ENCODE measurements at places on chromosomes 3 and 15. TPM values are rescaled to one million over a fixed set of nuclear protein-coding genes. Genes with fewer than 3 reads are reported as not detected.

- no peak for DNase-seq
Measured at GRCh38 chr3:128263946-128264345, 110.7 kb downstream of the EEFSEC start.

DNA sequence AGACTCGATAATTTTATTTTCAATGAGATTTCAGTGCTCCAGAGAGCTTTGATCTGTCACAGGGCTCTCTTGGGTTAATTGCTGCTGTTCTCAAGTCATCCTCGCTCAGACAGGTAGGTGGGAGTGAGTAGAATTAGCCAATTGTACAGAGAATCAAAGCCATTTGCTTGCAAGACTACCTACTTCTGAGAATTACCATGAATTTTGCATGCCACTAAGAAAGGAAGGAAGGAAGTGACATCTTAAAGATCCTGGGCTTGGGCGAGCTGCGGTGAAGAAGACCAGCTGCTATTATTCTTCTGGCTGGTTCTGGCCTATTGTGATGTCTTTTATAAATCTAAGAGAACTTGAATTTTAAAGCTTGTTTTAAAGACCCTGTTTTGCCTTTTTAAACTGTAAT is 154.1 kb upstream of the LPP start:
- no peak for DNase-seq

- DNase-seq, result no peak
Measured at GRCh38 chr3:46349484-46350261, 4.2 kb upstream of the CCR2 start.

DNA sequence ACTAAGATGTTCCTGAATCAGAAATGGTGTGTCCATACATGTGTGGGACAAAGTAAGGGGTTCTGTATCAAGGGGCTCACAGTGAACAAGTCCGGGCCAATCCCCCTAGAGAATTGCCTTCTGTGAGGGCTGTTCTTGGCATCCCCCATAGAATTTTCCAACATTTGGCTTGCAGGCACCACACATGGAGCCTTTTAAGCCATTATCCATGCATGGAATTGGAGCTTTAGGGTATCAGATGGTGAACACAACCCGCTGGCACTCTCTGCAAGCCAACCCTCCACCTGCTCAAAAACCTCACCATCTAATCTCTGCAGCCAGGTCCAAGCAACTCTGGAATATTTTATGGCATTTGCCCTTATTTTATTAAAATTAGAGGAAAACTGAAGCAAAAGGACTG is 278.7 kb downstream of the ERC2 start:
- DNase-seq, result no peak

DNA sequence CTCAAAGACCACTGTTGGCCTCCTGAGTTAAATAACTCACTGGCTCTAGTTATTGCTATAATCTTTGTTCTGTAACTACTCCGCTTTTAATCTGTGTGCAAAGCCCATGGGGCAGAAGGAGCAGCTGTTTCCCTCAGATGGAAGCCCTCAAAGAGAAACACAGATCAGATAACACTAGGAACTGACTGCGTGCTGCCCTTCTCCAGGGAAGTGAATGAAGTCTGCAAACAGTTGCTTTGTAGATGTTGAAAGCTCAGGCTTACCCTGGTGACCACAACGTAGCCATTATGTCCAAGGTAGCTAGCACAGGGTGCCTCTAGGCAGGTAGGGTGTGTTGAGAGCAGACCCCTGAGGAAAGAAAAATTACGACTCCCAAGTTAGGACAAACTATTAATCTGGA is 152.3 kb upstream of the STAC start:
- DNase-seq, result no peak

DNA sequence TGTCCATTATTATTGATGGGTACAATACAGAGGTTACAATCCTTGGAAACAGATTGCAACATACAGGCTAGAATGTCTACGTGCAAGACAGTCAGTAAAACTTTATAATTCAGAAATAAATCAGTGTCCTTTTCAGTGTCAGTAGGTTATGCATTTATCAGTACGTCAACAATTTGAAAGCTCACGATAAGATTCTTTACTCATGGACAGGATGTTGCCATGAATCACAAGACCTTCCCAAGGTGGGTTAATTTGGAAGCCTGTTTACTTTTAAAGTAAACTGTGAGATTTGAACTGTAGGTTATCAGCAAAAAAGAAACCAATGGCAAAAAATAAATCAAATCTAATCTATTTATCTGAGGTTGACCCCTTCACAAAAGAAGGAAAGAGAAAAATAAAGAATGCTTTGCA is 243.9 kb upstream of the AGTR1 start:
- DNase-seq, result no peak

GRCh38 chr15:51755790-51756189 is 4.4 kb downstream of the TMOD2 start:
- DNase-seq, result no peak

GRCh38 chr3:7710284-7710683 is 791.3 kb upstream of the LMCD1 start:
- no peak for DNase-seq

GRCh38 chr3:88809993-88810392 is 297.4 kb upstream of the EPHA3 start:
- no peak for DNase-seq

DNA sequence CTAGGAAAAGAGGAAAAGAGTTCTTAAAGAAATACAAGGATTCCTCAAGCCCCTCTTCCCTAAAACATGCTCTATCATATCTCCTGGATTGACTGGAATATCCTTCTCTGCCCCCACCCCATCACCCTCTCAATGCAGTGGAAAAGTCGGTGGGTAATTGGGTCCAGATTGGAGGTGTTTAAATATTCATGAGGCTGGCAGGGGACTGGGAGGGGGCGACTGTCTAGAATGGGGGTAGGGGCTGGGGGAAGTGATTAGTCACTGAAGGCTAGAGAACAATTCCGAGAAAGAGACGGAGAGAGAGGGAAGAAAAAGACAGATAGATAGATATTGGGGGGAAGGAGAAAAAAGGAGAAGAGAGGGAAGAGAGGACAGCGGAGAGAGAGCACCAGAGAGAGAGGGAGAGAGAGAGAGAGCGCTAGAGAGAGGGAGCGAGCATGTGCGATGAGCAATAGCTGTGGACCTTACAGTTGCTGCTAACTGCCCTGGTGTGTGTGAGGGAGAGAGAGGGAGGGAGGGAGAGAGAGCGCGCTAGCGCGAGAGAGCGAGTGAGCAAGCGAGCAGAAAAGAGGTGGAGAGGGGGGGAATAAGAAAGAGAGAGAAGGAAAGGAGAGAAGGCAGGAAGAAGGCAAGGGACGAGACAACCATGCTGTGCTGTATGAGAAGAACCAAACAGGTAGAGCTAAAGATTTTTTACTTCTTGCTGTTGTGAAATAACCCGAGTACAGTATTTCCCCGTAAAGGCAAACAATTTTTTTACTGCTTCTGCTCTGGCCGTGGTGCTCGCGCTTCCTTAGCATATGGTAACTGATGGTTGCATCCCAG is at the start of gene GAP43:
GAP43 (plus strand) TSS at position 467 of the 825 bp plus-strand sequence; CDS start at position 647, 180 bp downstream.
- peak; percentile 3 for DNase-seq

GRCh38 chr3:190096345-190096744 is 24.4 kb downstream of the P3H2 start:
- no peak for DNase-seq

- DNase-seq, result no peak
Measured at GRCh38 chr15:61685534-61685933, 374.7 kb downstream of the VPS13C start.

- DNase-seq, result no peak
Measured at GRCh38 chr15:98977441-98977840, 30.2 kb downstream of the PGPEP1L start.

DNA sequence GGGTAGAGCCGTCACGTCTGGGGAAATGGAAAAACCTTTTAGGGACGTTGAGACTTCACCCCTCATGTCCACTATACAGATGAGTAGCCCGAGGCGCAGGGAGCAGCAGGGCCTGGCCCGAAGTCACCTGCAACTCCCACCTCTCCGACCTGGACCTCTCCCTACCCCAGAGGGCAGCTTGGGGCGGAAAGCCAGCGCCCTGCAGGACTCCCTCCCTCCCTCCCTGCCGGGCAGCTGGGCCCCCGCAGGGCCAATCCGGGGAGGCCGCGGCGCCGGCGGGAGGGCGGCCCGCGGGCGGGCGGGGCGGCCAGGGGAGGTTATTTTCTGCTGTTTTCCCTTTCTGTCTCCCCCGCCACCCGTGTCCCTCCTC is 2.0 kb downstream of the WNT7A start:
- DNase-seq, result no peak

GRCh38 chr15:73694419-73694818 is 10.2 kb downstream of the CD276 start:
- DNase-seq, result no peak

- DNase-seq, result no peak
Measured at GRCh38 chr3:45055411-45056143, 29.5 kb downstream of the CLEC3B start.

DNA sequence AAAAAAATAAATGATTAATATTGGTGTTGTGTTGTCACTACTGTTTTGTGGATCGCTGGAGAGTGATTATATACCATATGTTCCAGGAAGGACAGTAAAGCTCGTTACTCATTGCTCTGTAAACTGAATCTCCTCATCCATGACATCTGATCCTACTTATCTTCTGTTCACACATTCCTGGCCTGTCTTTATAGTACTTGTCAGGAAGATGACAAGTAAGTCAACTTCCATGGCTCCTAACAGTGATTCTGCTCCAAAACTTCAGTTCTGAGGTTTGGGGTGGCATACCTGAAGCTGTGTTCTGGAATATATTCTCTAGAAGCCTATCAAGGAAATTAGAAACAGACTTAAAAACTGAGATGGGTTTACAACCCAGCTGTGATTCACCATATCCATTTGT is 288.9 kb downstream of the ZBBX start:
- no peak for DNase-seq

DNA sequence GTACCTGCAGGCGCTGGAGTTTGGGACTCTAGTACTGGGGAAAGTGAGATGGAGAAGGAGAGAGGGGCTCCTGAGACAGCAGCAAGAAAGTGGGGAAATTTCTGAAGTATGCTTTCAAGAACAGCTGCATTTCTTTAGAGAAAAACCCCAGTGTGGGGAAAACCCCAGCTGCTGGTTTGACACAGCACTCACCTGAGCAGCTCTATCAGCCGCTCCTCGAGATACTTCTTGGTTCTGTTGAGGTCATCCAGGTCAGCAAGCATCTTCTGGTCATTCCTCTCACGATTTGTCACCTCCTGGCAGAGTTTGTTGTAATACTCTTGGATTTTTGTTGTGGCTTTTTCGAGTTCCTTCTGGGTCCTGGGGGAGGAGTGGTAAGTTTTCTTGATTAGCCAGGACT is 18.8 kb downstream of the CXCR6 start:
- DNase-seq, result no peak

DNA sequence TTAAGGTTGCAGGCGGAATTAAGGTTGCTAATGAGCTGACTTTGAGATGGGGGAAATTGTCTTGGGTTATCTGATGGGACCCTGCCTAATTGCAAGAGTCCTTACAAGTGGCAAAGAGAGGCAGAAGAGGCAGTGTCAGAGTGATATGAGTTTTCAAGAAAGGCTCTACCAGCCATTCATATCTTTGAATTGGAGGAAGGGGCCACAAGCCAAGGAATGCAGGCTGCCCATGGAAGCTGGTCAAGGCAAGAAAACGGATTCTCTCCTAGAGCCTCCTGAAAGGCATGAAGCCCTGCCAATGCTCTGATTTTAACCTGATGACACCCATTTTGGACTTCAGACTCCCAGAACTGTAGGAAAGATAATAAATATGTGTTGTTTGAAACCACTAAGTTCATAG is 20.6 kb upstream of the SMAD6 start:
- DNase-seq, result no peak

DNA sequence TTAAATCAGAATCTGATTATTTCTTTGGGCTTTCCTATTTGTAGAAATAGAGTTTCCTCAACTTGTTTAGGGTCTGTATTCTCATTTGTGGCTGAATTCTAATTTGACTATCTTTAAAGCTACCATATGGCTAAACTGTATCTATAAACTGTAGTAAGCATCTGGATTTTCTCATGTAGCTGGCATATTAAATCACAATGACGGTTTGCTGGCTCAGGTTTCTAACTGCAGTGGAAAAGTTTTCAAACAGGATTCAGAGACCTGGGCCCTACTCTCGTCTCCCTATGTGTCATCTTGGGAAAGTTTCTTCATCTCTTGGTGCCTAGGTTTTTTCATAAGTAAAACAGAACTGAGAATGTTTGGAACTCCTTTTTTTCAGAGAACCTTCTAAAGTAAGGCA is 68.3 kb downstream of the GALK2 start:
- DNase-seq, result no peak

DNA sequence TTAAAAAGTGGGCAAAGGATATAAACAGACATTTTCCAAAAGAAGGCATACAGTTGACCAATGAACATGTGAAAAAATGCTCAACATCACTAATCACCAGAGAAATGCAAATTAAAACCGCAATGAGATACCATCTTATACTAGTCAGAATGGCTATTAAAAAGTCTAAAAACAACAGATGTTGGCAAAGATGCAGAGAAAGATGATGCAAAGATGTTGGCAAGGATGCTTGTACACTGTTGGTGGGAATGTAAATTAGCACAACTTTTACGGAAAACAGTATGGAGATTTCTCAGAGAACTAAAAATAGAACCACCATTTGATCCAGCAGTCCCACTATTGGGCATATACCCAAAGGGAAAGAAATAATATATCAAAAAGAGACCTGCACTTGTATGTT is 53.5 kb downstream of the TLNRD1 start:
- no peak for DNase-seq

DNA sequence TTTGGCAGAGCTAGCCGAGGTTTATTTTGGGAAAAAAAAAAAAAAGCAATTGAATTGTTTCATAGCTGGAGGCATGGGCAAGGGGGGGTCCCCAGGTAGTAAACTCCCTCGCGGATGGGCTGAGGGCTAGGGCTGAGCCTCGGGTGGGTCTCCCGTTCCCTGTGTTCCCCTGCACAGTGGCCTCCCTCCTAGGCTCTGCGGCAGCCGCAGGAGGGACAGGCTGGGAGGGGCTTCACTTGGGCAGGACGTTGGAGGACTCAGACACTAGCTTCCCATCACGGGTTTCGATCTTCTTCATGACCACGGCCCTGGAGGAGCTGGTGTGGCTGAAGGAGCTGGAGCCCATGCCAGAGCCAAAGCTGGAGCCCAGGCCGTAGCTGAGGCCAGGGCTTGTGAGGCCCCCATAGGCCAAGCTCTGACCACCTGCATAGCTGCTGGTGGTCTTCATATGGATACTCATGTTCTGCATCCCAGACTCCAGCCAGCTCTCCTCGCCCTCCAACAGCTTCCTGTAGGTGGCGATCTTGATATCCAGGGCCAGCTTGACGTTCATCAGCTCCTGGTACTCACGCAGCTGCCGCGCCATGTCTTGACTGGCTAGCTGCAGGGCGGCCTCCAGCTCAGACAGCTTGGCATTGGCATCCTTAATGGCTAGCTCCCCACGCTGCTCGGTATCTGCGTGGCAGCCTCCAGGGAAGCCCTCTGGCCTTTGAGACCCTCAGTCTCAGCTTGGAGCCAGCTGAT is 64.0 kb upstream of the CDAN1 start:
- DNase-seq, result no peak

The CHD2 gene
- 86.9 TPM for total RNA-seq

The PLA2G4E gene
- total RNA-seq, result not detected

The ADAMTS17 gene
- 5.9 TPM for total RNA-seq

The ANKUB1 gene
- not detected for total RNA-seq

The ATP13A4 gene
- 14.2 TPM for total RNA-seq

The PP2D1 gene
- total RNA-seq, result not detected

The B2M gene
- total RNA-seq, result 4,423 TPM

The BMF gene
- 25.4 TPM for total RNA-seq

The ADGRG7 gene
- 15.6 TPM for total RNA-seq

The KIAA1143 gene
- total RNA-seq, result 14.4 TPM

The C3orf18 gene
- total RNA-seq, result 2.1 TPM

The CHRM5 gene
- not detected for total RNA-seq

The GRK7 gene
- not detected for total RNA-seq

All from left colon (tissue), 2 donors.